Cortex of kidney (tissue), 1 donor: ENCODE measurements at places on chromosomes 7 and 10.

- DNase-seq: no peak
These were observed 34.4 kb downstream of the SCRN1 start for GRCh38 chr7:29955075-29955792.

DNA sequence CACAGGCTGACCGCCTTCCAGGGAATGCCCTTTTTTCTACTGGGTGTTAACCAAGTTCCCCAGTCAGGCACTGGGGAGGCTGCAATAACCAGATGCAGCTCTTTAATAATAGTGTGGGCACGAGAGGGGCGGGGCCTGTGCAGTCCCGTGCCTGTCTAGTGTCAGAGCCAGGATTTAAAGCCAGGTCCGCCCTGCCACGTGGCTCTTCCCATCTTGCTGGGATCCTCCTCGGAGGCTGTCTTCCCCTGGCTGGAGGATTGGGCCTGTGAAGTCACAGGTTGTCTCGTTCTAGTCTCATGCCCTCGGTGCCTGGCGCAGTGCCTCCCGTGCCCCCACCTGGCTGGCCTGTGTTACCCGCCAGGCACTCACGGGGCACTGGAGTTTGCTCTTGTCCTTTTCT lies 25.2 kb downstream of the TMEM120A start:
- DNase-seq: no peak

DNA sequence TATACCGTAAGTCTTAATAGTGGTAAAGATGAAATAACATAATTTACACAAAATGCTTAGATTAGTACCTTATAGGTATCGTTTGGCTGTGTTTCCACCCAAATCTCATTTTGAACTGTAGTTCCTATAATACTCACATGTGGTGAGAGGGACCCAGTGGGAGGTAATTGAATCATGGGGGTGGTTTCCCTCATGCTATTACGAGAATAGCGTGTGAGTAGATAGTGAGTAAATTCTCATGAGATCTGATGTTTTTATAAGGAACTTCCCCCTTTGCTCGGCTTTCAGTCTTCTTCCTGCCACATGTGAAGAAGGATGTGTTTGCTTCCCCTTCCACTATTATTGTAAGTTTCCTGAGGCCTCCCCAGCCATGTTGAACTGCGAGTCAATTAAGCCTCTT lies 426.3 kb upstream of the POT1 start:
- no peak for DNase-seq

DNA sequence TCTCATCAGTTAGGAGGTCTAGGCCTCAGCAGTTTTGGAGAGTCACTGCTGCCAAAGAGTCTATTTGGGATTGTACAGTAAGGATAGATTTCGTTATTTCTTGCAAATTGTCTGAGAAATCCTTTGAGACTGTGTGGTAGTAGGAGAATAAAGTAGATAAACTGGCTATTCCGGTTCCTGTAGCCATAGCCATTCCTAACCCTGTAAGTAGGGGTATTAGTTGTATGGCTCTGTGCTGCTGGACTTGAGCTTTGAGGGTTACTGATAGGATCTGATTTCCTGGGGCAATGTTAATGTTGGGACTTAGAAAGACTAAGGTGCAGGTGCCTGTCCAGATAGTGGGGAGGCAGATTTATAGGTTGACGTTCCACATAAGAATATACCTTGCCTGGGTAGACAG lies 36.1 kb upstream of the ZNF138 start:
- no peak for DNase-seq

- no peak for DNase-seq
These were observed 152.1 kb downstream of the HIBADH start for GRCh38 chr7:27510541-27510940.

DNA sequence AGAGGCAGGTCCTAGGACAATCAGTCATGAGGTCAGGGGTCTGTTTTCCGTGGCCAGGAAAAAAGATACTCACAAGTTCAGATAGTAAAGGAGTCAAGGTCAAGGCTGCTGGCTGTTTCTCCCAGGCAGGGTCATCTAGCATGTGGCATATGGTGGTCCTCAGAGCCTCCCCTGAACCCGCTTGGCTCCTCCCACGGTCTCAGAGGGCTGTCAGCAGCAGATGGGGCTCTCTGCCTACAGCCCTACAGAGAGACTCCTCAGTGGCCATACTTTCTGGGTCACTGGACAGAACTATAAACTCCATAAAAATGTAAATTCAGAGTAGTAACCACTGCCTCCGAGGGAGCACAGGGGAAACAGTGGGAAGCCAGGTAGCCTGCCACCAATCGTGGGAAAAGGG lies 11.3 kb upstream of the DRGX start:
- DNase-seq: no peak

DNA sequence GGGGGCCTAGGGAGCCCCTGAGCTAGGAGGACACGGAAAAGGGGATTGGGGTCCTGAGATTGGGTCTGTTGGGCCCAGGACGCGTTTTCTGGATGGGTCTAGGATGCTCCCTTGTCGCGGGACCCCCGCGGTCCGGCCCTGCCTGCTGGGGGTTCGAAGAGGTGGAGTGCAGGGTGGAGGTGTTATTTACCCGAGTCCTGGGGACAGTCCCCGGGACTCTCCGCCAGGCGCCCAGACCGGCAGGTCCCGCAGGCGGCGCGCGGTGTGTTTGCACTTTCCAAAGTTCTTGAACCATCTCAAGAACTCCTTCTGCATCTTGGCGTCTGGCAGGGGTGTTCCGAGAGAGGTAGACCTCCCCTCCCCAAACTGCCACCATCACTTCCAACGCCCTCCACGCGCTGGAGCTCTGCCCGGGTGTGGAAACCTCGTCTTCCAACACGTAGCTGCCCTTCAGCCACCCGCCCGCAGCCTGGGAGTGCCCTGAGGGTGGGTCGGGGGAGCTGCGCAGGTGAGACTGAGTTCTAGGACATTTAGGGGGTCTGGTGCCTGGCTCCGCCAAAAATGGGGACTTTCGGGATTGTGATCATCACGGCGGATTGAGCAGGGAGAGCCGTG lies 569 bp downstream of the CAV1 start:
- no peak for DNase-seq

DNA sequence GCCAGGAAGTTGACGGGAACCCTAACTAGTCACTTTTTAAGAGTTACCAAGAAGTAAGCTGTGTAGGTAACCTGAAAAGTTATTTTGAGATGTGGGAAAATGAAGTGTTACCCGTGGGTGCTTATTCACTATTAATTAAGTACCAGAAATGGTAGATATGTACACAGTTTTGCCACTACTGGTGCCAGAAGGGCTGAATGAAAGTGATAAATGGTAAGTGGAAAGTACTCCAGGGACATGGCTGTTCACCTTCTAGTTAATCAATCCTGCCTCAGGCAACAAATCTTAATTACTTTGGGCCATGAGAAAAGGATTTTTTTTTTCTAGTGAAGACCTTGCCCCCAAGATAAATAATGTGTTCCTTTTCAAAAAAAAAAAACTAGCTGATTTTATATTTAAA lies 15.8 kb downstream of the NET1 start:
- DNase-seq: no peak

DNA sequence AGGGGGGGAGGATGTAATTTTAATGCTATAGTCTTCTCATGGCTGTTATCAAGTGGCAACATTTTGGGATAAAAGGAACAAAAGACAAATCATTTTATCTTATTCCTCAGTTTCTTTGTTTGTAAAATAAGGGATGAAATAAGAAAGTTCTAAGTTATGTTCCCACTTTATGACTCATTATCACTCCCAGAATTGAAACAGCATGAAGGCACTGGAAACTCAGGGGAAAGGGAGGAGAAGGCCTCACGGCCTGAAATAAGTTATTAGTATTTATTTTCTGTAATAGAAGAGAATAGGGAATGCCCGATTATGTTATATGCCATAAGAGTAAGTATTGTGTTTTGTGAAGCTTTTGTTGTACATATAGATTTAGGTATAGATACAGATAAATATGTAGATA lies 85.0 kb upstream of the NAMPT start:
- no peak for DNase-seq

DNA sequence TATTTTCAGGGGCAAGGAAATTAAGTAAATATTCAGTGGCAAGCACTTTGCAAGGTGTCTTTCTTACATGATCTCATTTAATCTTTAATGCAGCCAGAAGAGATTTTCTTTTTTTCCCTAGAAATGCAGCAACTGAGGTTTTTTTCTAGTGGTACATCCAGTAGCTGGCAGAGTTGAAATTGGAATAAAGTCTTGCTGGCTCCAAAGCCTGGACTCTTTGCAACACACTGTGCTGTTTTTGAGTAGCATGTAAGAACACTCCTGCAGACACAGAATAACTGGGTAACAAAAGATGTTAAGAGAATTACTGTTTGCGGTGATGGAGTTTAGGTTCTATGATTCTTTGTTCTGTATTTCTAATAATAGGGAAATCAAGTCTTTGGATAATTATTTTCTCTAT lies 123.6 kb downstream of the PON1 start:
- DNase-seq: no peak

DNA sequence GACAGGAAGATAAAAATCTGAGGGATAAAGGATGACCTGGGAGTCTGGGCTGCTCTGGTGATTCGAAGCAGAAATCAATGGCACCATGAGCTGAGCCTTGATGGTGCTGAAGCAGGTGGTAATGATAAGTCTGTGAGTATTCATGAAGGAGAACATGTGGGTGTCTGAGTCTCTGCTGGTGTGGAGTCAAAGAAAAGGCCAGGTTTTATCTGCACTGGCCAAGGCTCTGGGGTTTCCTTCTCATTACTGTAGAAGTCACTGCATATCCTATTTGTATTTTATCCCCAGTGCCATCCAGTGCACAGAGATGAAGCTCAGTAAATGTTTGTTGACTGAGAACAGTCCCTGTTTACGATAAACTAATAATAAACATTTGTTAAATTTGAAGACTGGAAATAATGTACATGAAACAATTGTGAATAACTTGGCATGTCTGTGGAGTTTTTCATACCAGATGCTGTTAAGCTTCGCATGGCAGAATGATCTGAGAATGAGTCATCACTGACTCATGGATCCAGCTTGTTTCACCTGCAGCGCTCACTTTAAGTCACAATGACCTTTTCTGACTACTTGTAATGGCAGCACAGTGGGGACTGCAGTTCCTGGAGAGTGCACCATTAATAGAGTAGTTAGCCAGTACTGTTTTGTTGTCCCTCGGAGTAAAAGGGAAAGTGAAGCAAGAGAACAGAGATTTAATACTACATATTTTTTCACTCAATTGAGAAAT lies 538.5 kb downstream of the HTR7 start:
- DNase-seq: no peak

GRCh38 chr7:50346545-50347497 lies 42.3 kb downstream of the IKZF1 start:
- DNase-seq: no peak

GRCh38 chr10:133441780-133442179 lies 12.0 kb upstream of the SCART1 start:
- no peak for DNase-seq

DNA sequence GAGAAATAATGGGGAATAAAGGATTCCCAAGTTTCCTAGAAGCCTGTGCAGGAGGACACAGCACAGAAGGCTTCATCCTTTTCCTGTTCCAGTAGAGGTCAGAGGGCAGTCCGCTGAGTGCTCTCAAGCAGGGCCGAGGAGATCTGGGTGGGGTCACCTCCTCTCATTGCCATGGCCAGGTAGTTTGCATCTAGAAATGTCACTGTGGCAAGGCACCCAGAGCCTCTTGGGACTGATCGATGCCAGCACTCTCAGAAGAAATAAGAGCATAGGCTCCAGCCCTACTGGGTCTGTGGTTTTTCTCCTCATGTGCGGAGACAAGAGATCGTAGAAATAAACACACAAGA lies 7.9 kb downstream of the NUB1 start:
- DNase-seq: no peak

DNA sequence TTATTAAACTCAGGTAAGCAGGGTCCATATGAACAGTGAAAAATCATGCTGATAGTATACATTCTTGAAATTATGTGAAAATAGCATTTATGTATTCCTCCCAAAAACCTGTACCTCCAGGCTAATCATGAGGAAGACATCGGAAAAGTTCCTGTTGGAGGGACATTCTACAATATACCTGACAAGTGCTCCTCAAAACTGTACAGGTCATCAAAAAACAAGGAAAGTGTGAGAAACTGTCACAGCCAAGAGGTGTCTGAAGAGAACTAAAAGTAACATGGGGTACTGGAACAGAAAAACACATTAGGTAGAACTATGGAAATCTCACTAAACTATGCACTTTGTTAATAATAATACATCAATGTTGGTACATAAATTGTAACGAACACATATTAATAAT lies 326.7 kb downstream of the CRPPA start:
- no peak for DNase-seq

GRCh38 chr10:68625316-68625921 lies 65.3 kb downstream of the TET1 start:
- no peak for DNase-seq

- DNase-seq: no peak
These were observed 33.7 kb upstream of the FZD1 start for GRCh38 chr7:91230503-91230902.

GRCh38 chr10:121880895-121881294 lies 46.9 kb downstream of the ATE1 start:
- no peak for DNase-seq

GRCh38 chr7:24334012-24334411 lies 50.0 kb downstream of the NPY start:
- DNase-seq: no peak

- no peak for DNase-seq
These were observed 87.8 kb upstream of the DYNC1I1 start for GRCh38 chr7:95684505-95684904.

DNA sequence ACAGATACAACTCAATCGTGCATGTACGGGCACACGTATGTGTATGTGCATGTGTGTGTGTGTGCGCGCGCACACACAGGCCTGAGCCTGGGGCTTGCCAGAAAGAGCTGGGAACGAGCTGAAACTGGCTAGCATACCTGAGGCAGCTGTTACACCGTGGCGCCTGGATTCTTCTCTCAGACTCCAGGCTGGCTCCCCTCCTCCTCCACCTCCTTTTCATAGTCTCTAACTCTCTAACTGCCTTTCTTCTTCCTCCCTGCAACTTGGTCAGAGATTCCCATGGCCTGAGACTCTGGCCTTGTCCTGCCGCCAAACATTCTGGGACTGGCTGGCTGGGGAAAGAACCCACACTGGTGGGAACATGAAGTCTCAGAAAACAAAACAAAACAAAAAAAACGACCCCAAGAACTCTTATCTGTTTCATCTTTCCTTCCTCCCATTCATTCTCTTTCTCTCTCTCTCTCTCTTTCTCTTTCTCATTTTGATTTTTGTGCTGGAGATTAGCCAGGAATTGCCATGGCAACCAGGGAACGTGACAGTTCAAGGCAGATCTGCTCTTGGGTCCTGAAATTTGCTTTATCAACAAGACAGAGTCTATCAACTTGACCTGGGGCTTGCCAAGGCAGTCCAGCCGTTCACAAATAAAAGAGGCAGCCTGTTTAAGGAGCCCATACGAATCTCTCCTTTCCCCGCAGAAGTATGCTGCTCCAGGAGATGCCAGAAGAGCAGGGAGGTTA lies 76.8 kb upstream of the SEM1 start:
- no peak for DNase-seq

DNA sequence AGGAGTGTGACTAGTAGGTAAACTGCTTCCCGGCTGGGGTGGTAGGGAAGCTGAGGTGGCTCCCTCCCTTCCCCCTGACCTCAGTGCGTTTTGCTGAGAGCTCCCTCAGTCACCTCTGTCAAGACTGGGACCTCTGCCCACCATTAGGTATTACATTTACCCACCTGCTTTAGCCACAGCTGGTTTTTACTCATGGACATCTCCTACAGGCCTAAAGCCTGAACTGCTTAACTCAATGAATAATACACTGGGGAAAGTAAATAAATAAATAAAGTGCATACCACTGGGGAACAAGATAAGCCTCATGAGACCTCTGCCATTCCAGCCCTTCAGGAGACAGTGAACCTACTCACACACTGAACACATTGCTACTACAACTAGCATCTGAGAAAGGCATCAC lies 38.9 kb upstream of the CDK13 start:
- DNase-seq: no peak

GRCh38 chr7:38318241-38318640 lies 44.8 kb upstream of the TARP start:
- no peak for DNase-seq

GRCh38 chr10:5373307-5373706 lies 8.5 kb downstream of the UCN3 start:
- DNase-seq: no peak
